ENCODE measurements at places on chromosomes 16 and 17.
A peak's percentile ranks its signal among the peaks of the same experiment; 100 is the strongest.

GRCh38 chr17:62321451-62321850, 58.9 kb upstream of the EFCAB3 start:
- peak; percentile 26 for DNase-seq

DNA sequence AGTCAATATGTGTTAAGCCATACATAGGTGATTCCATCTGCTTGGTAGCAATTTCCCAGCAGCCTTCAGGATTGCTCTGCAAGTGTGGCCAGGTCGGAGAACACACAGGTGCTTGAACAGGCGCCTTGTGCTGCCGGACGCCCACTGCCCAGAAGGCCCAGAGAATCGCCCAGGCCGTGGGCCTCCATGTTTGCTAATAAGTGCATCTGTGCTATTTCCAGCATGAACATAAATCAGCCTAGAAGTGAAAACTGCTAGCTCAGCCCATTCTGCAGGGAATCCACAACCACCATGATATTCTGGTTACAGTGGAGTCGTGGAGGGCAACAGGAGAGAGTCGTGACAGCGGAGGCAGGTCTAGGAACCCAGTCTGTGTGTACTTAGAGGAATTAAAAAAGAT, 78.1 kb downstream of the ZFHX3 start:
- no peak for DNase-seq

GRCh38 chr17:16449121-16449570, 33.8 kb downstream of the TRPV2 start:
- peak; percentile 65 for DNase-seq

DNA sequence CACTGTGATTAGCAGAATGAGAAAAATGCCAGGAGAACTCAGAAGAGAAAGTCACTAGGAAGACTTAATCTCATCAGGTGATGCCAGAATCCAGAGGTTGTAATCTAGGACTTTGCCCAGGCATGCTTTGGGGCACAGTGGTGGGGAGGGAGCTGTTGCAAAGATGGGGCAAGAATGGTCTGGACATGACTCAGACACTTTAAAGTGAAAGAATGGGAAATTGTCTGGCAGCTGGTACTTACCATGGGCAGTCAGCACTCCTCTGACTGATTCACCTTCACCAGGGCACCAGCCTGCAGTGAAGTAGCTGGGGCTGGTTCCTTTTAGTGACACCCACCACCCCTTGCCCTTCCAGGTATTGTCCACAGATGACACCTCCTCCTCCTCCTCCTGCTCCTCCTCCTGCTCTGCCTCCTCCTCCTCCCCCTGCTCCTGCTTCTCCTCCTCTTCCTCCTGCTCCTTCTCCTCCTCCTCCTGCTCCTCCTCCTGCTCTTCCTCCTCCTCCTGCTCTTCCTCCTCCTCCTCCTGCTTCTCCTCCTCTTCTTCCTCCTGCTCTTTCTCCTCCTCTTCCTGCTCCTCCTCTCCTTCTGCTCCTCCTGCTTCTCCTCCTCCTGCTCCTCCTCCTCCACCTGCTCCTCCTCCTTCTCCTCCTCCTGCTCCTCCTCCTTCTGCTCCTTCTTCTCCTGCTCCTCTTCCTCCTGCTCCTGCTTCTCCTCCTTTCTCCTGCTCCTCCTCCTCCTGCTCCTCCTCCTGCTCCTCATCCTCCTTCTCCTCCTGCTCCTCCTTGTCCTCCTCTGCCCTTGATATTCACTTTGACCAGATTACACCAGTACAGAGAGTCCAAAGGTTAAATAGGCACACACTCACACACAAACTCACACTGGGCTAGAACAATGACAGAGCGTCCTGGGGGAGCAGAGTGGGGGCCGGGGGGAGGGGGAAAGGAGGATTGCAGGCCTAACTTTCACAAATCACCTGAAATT, at the start of gene CHD9NB:
TSS of gene CHD9NB (minus strand) at position 379 of the 983 bp plus-strand sequence. CDS start 8,739 bp downstream, outside the sequence.
- peak; percentile 95 for DNase-seq

DNA sequence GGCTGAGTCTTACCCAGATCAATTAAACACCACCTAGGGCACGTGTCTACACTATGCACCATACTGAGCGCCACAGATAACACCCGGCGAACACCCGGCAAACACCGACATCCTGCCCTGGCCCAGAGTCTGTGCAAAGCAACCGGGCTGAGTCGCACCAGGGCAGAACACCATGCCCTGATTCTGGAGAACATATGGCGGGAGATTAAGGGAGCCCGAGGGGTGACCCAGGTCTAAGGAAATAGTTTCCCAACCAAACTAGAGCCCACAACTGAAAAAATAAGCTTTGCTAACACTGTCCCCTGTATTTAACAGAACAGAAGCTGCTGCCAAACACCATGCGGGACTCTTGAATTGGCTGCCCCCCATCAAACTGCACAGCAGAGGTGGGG, 22.1 kb downstream of the MYO18A start:
- peak; percentile 36 for DNase-seq

GRCh38 chr16:19185510-19185851, 17.4 kb downstream of the SYT17 start:
- no peak for DNase-seq

GRCh38 chr17:27518048-27518447, 61.8 kb downstream of the KSR1 start:
- no peak for DNase-seq

DNA sequence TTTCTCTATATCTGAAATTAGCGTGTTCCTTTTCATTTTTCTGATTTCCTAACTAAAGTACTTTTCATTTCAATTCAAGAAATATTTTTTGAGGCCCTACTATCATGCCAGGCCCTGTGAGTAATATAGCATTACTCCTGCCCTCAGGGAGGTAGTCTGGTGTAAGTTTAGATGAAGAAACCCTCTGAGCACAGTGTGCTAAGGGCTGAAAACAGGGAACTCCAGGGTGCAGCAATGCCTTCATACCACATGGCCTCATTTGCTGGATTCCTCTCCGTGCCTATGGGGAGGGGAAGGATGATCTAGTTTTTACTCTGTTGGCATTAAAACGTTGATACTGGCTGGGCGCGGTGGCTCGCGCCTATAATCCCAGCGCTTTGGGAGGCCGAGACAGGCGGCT, 4.7 kb downstream of the COQ9 start:
- no peak for DNase-seq

DNA sequence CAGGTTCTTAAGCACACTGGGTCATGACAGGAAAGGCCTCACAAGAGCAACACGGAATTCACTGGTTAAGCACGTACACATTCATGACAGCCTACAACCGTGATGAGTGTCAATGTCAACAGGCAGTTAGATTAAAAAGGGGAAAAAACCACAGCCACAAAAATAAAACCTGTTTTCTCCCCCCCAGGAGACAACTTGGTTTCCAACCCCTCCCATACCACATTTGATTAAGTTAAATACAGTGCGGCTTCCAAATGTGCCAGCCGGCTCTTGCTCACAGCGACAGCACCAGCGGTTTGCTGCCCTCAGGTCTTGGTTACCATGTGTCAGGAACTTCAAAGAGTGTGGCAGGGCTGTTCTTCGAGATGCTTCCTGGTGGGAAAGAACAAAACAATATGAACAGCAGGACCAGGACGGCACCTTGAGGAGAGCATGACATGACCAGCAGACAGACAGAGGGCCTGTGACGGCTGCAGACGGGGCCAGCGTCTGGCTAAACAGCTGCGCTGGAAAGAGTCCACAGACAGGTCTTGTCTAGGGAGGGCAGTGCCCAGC, 193.6 kb downstream of the PARN start:
- DNase-seq, result peak; percentile 66

DNA sequence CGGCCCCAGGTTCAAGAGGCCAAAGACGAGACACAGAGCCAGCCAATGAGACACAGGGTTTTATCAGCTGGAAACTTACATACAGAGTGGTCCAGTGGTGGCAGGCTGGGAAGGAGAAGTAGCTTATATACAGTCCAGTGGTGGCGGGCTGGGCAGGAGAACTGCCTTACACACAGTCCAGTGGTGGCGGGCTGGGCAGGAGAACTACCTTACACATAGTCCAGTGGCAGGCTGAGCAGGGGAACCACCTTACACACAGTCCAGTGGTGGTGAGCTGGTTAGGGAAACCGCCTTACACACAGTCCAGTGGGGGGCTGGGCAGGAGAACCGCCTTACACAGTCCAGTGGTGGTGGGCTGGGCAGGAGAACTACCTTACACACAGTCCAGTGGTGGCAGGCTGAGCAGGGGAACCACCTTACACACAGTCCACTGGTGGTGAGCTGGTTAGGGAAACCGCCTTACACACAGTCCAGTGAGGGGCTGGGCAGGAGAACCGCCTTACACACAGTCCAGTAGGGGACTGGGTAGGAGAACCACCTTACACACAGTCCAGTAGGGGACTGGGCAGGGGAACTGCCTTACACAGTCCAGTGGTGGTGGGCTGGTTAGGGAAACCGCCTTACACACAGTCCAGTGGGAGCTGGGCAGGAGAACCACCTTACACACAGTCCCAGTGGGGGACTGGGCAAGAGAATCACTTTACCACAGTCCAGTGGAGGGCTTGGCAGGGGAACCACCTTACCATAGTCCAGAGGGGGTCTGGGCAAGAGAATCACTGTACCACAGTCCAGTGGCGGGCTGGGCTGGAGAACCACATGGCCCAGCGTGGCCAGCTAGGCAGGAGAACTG, 90.9 kb downstream of the GAS7 start:
- no peak for DNase-seq

DNA sequence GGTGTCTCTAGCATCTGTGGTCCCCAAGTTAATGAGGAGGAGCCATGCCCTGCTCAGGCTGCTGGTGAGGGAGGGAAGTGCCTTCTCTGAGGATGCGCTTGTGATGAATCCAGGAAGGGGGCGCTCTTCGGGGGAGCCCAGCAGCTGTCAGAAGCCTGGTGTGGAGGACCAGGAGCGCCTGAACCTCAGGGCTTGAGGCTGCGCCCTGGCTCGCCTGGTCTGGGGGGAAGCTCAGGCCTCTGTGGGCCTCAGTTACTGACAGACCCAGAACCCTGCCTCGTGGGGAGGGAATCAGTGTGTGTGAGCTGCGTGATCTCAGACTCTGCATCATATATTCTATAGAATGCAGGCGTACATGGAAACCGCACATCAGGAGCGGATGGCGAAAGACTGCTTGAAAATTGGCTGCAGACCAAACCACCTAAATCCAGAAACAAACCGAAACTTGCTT, 126.1 kb downstream of the SEC14L1 start:
- DNase-seq, result no peak

- no peak for DNase-seq
These were observed 173.2 kb upstream of the MYOCD start for GRCh38 chr17:12492450-12492849.

GRCh38 chr17:73697872-73698271, 53.6 kb upstream of the SDK2 start:
- no peak for DNase-seq

DNA sequence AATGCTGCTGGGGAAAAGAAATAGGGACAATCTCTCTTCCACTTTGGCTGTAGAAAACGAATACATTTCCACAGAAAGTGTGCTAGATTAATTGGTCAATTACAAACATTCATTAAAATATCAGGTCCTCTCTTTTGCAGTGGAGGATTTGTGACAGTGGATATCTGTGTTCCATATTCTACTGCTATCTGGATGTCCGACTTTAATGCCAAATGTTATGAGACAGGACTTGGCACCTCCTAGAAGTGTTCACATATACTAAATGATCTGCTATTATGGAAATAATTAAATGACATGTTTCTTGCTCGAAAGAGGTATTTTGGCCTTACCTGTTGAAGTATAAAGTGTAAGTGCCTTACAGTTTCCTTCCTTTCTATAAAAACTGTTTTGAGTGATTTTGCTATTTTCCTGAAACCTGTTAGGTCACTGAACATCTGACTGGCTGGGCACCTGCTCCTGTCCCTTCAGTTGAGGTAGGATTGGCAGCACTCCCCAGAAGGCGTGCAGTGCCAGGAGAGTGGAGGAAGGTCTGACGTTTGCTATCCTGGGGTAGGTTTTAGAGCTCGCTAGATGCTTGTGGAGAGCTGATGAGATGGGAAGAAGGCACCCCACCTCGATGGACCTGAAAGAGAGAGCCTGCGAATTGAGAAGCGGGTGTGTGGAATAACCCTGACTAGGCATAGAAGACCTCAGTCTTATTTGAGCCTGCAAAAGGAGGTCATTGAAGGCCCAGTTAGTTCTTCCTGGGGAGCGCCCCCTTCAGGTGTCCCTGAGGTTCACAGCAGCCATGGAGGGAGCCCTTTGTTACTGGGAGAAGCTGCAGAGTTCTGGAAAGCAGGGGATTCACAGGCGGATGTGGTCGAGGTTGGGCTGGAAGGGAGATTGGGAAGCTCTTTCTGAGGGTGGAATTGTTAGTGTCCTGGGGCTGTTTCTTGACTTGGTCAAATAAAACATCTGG, 159.4 kb upstream of the ZNF267 start:
- peak; percentile 40 for DNase-seq

GRCh38 chr17:73359352-73359751, 47.6 kb upstream of the CDC42EP4 start:
- no peak for DNase-seq

DNA sequence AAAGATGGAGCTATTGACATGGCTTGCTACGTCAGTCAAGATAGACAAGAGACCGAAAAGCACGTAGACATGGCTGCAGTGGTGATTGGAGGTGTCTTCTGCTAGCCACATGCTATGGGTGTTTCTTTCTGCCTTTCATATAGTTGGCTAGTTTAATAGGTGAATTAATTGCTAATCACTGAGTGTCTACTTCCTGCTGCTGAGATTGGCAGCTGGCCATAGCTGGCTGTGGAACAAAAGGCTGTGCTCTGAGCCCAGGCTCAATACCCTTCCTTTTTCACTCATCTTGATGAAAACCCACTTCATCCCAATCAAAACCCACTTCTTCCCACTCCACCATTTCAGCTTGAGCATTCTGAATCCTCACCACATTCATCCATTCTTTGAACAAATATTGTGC, 221.4 kb upstream of the MAF start:
- DNase-seq, result no peak

DNA sequence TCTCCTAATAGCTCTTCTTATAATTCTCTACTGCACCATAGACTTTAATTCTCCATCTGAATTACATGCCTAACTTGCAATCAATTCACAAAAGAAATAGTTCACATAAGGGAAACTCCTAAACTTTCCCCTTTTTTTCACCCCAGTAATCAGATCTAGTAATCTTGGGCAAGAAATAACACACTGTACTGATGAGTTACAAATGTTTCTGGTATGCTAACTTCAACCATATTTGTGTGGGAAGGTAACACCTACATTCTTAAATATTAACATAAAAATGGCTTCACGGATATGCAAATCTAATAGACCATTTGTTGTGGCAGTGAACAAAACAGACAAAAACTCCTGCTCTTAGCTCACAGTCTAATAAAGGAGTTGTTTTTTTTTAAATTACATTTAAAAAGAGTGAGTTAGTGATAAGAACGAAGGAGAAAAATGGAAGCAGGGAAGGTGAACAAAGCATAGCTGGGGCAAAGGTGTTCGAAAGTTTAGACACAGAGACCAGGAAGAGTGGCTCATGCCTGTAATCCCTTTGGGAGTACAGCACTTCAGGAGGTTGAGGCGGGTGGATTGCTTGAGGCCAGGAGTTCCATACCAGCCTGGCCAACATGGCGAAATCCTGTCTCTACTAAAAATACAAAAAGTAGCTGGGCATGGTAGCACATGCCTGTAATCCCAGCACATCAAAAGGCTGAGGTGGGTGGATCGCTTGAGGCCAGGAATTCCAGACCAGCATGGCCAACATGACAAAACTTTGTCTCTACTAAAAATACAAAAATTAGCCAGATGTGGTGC, 34.8 kb downstream of the CMTM3 start:
- DNase-seq, result no peak

DNA sequence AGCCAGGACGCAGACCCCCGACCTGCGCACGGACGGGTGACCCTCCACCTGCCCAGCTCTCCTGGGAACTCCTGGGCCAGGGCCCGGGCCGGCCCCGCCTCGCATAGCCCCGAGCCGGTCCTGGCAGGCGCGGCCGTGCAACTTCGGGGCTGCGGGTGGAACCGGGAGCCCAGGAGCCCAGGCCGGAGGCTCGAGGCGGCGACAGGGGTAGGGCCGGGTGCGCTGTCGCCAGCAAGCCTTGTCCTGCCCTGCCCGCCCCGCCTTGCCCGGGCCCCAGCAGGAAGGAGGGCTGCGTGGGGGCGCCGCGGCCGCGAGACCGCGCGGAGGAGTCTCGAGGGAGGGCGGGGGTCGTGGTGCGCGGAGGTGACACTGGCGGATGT, 408 bp downstream of the LMF1 start:
- no peak for DNase-seq

Measured in LHCN-M2 (cell line).